ENCODE measurements at places on chromosomes 7 and 10.

- no peak for DNase-seq
These were observed 30.1 kb downstream of the TNS3 start for GRCh38 chr7:47551668-47552440.

- DNase-seq, result no peak
These were observed 103.3 kb upstream of the IGFBP3 start for GRCh38 chr7:46024263-46024916.

- DNase-seq, result no peak
These were observed 4.0 kb upstream of the FAM53B start for GRCh38 chr10:124748166-124748565.

DNA sequence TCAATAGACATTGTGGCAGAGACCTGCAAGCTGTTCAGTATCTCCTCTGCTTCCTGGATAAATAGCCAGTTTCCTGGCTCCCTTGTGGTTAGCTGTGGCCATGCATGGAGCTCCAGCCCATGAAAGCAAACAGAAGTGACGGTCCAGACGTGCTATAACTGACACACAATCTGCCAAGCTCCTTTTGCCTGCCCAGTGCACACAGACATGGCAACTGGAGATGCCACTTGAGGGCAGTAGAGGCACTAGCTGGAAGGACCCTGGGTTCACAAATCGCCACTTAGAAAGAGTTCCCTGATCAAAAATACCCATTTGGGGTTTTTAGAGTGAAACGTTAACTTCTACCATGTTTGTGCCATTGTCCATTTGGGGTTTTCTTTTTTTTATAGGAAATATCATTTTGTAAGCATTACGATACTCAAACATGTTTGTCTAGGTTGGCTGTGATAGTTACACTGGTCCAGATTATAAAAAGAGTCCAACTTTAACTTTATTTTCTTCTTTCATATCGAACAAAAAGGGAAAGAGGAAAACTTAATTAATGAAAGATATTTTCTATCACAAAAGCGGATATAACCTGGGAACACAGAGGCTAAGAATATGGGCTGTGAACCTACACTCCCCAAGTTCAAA lies 31.3 kb downstream of the KIN start:
- peak; percentile 8 for DNase-seq

- no peak for DNase-seq
These were observed 145.5 kb downstream of the ZEB1 start for GRCh38 chr10:31464552-31464951.

DNA sequence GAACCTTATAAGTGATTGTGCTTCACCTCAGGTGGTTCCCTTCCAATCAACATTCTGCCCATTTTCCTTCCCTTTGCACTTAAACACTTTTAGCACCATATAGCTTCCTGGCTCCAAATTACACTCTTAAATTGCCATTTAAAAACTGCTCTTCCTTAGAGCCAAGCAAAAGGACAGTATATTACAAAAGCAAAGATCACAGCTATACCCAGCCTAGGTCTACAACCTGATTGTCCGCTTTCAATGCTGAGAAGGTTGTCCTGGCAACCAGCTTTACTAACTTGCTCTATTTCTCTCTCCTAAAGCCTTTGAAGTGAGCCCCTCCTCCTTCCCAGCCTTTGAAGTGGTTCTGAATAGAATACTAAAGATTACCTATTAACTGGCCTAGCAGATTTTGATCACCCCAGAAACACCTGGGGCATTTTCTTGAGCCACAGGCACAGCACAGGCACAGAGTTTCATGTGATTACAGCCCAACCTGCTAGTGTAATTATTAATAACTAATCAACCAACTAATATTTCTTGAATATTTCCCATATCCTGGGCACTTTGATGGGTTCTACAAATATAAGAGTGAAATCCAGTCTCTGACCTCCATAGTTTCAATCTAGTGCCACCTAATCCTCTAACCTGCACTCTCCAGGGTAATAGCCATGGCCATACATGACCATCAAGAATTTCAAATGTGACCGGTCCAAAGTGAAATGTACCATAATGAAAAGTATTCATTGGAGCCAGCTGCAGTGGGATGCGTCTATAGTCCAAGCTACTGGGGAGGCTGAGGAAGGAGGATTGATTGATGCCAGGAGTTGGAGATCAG lies 63.6 kb upstream of the TRIM24 start:
- no peak for DNase-seq

- DNase-seq, result no peak
These were observed 135.2 kb upstream of the C1QL3 start for GRCh38 chr10:16656895-16657294.

DNA sequence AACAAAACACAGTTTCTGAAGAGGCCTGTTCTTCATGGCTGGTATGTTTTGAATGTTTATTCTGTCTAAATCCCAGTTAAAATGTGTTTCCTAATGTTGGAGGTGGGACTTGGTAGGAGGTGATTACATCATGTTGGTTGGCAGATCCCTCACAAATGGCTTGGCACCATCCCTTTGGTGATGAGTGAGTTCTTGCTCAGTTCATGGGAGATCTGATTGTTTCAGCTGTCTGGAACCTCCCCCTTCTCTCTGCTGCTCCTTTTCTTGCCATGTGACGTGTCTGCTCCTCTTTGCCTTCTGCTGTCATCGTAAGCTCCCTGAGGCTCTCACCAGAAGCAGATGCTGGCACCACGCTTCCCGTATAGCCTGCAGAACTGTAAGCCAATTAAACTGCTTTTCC lies 383.6 kb upstream of the TPK1 start:
- DNase-seq, result no peak

GRCh38 chr10:60434418-60435046 lies 44.9 kb upstream of the ANK3 start:
- DNase-seq, result no peak

GRCh38 chr10:126478546-126478945 lies 90.3 kb upstream of the ADAM12 start:
- DNase-seq, result no peak

- no peak for DNase-seq
These were observed 53.4 kb upstream of the DGKI start for GRCh38 chr7:137900137-137900536.

- DNase-seq, result peak; percentile 67
These were observed 554 bp downstream of the CSGALNACT2 start for GRCh38 chr10:43138757-43139241.

DNA sequence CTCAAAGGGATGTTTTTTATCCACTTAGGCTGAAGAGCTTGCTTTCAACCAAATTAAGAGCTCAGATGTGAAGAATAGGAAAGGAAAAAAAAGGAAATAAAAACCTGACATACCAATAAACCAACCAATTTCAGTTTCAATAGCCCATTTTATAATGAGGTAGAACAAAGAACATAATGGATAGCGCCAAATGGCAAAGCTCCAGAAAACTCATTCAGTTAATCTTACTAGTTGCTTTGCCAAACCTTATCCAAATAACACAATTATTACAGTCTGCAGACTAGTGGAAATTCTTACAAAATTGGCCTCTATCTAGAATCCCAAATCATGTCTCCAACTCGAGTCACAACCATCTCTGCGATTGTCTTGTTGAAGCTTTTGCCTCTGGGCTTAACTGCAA lies 337.0 kb downstream of the CRPPA start:
- DNase-seq, result no peak

DNA sequence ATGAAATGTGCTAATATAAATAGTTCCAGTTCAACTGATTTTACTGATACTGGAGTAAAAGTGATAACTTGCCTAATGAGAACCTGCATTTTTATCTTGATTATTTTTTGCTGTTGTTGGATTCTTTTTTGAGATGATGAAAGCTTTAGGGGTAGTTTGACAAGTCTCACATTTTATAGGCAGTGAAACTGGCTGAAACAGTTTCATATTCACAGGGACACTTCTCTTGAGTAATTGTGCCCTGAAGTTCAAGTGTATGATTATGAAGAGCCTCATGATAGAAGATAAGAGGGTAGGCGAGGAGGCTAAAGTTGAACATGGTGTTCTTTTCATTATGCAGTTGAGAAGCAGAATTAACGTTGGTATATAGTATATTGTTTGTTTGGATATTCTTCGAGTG lies 5.1 kb downstream of the AUTS2 start:
- no peak for DNase-seq

DNA sequence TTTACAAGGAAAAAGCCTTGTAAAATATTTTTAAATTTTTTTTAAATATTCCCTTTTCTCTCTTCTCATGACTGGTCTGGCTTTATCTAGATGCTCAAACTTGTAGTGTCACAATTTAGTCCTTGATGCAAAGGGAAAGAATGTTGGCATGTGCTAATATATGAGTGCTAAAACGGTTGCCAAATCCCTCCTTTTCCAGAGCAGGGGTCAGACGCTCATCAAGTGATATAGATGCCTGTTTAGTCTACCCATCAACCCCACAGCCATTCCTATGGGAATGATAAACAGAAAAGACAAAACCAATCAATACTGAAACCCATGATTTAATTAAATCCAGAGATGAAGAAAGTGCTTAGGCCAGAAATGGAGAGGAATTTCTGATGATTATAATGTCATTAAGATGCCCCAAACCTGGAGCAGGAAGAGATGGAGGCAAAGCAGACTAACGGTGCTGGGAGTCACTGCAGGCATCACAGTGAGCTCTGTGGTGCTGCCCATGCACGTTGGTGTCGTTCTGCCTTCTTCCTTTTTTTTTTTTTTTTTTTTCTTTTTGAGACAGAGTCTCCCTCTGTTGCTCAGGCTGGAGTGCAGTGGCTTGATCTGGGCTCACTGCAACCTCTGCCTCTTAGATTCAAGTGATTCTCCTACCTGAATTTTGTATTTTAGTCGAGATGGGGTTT lies 210.1 kb upstream of the STK17A start:
- no peak for DNase-seq

DNA sequence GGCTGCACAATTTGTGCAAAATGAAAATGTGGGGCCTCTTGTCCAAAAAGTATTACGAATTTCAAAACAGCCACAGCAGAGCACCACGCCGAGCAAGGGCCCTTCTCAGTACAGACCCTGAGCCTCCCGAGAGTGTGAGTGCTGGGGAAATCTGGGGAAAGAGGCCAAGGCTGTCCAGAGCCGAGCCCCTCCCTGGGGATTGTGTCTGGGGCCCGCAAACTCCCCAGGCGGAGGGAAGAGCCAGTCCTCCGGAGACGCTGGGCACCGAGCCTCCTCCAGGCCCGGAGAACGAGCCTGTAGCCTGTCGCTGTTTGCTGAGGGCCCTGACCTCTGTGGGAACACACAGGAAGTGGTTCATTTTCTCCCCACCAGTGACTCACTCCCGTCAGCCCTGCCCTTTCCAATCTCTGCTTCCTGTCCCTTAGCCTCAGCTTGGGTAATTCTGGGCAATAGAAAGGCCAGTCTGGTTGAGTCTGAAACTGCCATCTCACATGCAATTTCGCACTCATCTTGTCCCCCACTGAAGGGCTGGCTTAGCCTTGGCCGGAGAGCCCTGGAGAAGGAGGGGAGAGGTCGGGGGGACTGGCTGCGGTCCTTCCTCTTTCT lies 19.5 kb upstream of the GNA12 start:
- peak; percentile 84 for DNase-seq

- DNase-seq, result no peak
These were observed 66.2 kb downstream of the VPS41 start for GRCh38 chr7:38842746-38843145.

DNA sequence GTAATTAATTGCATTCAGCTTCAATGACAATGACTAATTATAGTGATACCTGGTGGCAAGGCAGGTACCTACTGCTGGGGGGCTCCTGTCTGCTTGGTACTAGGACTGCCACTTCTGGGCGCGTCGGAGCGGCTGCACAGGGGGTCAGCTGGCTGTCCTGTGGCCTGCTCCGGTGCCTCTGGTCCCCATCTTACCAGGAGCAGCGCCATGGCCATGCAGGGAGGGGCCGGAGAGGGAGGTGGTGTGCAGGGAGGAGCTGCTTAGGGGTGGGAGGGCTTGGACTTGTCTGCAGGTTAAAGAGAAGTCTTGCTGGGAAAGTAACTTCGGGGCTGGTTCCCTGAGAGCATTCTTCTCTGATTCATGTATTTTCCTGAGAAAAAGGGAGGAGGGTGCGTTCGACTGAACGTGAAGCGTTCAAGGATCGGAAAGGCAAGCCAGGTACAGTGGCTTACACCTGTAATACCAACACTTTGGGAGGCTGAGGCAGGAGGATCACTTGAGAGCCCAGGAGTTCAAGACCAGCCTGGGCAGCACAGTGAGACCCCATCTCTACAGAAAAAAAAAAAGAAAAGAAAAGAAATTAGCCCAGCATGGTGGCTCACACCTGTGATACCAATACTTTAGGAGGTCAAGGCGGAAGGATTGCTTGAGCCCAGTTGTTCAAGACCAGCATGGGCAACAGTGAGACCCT lies 15.4 kb downstream of the CUX1 start:
- no peak for DNase-seq

- DNase-seq, result no peak
These were observed 511.4 kb downstream of the PTPRN2 start for GRCh38 chr7:158076215-158076614.

DNA sequence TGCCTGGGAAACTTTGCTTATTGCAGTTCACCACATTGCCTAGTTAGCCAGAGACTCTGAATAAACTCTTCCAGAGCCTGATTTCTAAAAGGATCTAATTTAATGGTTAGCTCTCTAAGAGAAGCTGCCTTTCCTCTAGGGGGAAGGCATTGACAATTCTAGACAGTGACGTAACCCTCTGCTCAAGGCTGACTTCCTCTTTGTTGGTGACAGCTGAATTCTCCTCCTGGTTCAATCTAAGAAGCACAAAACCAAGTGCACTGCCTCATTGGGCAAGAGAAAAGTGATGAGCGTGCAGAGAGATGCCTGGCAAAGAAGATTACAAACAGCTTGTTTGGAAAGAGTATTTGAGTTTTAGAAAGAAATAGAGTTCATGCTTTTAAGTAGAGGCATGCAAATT lies 102.7 kb downstream of the MACC1 start:
- DNase-seq, result no peak

- no peak for DNase-seq
These were observed 123.8 kb upstream of the PDSS1 start for GRCh38 chr10:26573674-26574073.

- DNase-seq, result peak; percentile 11
These were observed 1.1 kb downstream of the FIS1 start for GRCh38 chr7:101243646-101244374.

DNA sequence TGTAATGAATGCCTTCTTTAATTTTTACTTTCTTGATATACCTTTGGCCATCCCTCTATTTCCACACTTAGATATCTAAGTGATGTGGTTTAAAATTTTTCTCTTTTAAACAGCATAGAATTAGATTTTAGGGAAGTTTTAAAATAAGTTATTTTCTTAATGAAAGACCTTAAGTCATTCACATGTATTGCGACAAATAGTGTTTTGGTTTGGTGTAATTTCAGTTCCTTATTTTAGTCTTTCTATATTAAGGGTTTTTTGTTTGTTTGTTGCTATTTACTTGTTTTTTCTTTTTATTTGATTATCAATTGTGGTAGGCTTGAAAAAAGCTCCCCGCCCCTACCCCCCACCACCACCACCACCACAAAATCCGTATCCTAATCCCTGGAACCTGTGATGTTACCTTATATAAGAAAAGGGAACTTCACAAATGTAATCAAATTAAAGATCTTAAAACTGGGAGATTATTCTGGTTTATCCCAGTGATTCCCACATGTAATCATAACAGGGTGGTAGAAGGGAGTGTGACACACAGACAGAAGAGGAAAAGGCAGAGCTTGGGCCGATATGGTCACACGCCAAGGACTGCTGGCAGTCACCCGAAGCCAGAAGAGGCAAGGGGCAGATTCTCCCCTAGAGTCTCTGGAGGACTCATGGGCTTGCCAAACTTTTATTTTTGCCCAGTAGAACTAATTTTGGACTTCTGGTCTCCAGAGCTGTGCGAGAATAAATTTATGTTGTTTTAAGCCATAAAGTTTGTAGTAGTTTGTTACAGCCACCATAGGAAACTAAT lies 149.7 kb downstream of the NPSR1 start:
- DNase-seq, result no peak

GRCh38 chr7:106111655-106112117 lies 426 bp downstream of the SYPL1 start:
- DNase-seq, result peak; percentile 40

GRCh38 chr10:72322030-72322279 lies 32.8 kb downstream of the DNAJB12 start:
- no peak for DNase-seq

Data from activated CD4-positive, alpha-beta T cell treated with anti-CD3 and anti-CD28 coated beads, Interleukin-2, amount 50 U/mL, for 48 hours (primary cell).